ENCODE measurements at places on chromosomes 12 and 14. TPM values are rescaled to one million over a fixed set of nuclear protein-coding genes. Genes with fewer than 3 reads are reported as not detected.

Gene DTX1
- total RNA-seq, result not detected

Gene METAP2
- total RNA-seq, result 68.7 TPM

Gene MLXIP
- total RNA-seq, result 11.4 TPM

Gene RASSF8
- 16.2 TPM for total RNA-seq

Gene KRT75
- not detected for total RNA-seq

Gene OR11H6
- not detected for total RNA-seq

Gene KLRK1
- total RNA-seq, result 0.43 TPM

Gene MMP17
- 2.0 TPM for total RNA-seq

Gene LYSET
- total RNA-seq, result 7.8 TPM

Gene RPL10L
- not detected for total RNA-seq

Gene ACVRL1
- total RNA-seq, result not detected

Gene SLC6A12
- total RNA-seq, result not detected

Gene SIX4
- 2.7 TPM for total RNA-seq

Gene PMEL
- total RNA-seq, result 7.1 TPM

Gene MMP19
- 4.9 TPM for total RNA-seq

Gene GYS2
- not detected for total RNA-seq

Gene NPFF
- not detected for total RNA-seq
